Cerebellar cortex (tissue), 1 donor: ENCODE measurements at places on chromosomes 7 and 10.
A peak's percentile ranks its signal among the peaks of the same experiment; 100 is the strongest.

GRCh38 chr7:20532890-20533289 lies 82.6 kb upstream of the ABCB5 start:
- no peak for DNase-seq

DNA sequence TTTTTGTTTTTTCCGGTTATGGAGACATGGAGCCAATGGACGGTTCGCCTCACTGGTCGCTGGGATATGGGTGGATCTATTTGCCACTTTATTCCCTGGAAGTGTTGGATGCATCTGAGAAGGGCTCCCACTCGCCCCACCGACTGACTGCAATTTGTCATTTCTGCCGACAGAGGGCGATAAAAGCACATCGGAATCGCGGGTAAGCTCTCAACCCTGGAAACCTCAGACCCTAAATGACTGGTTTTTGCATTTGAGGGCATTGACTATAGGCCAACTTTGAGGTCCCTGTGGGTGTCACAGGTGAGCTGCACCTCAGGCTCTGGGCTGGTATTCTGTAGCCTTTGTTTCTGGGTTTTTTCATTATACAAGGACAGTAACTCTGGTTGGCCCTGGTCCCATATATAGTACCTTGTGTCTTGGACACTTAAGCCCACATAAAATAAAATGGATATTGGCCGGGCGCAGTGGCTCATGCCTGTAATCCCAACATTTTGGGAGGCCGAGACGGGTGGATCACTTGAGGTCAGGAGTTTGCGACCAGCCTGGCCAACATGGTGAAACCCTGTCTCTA lies 11.9 kb upstream of the OPALIN start:
- peak; percentile 63 for DNase-seq

- DNase-seq, result no peak
Measured at GRCh38 chr7:90271753-90272152, 26.8 kb downstream of the CFAP69 start.

DNA sequence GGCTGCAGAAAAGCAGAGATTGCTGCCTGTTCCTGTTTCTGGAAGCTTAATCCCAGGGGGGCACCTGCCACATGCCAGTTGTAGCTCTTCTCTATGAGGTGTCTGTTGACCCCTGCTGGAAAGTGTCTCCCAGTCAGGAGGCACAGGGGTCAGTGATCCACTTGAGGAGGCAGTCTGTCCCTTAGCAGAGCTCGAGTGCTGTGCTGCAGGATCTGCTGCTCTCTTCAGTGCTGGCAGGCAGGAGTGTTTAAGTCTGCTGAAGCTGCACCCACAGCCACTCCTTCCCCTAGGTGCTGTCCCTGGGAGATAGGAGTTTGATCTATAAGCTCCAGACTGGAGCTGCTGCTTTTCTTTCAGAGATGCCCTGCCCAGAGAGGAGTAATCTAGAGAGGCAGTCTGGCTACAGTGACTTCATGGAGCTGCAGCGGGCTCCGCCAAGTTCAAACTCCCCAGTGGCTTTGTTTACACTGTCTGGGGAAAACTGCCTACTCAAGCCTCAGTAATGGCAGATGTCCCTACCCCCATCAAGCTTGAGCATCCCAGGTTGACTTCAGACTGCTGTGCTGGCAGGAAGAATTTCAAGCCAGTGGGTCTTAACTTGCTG lies 57.6 kb upstream of the CROT start:
- DNase-seq, result no peak

GRCh38 chr10:78366663-78367411 lies 333.2 kb downstream of the RPS24 start:
- no peak for DNase-seq

DNA sequence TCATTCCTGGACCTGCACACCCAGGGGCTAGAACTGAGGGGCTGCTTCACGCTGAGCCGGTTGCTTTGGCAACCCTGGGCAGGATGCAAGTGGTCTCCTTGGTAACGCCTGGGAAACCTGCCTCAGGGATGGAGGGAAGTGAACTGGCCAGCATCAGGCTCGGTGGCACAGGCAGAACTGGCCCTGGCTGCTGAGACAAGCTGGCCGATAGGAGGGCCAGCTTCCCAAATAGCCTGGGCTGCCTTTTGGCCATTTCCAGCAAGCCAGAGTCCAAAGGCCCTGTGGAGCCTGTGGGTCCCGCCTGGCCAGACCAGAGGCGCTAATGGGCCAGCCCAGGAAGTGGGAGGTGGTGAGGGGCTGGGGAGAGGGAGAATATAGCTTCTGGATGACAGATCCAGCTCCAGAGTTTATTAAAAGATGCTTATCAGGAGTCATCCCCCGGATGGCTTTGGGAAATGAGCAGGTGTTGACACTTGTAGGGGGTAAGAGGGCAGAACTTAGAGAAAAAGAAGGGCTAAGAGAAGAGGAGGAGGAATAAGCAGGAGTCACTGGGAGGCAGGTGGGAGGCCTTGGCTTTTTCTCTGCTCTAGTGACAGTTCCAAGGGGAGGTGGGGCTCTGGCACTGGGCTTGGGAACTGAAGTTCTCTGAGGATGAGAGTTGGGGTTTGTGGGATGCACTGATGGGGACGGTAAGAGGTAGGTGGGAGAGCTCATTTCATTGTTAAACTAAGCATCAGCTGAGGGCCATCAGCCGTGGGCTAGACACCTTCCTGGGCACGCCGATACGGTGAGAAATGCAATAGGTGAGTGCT lies 9.6 kb downstream of the NEURL1 start:
- peak; percentile 88 for DNase-seq

DNA sequence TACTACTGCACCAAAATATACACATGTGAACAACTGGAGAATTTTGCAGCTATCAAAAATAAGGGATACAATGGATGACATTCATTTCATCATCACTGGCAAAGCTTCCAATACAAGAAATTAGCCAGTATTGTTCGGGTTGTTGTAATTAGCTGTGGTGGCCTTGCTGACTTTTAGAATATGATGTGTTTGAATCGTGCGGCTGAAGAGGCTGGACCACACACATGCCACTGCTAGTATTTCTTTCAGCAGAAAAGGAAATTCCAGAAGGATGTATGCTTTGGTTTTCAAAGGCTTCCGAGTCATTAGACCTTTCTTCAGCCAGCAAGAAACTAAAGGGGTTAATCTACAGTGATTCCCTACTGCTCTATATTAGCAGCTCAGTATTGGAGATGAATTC lies 16.6 kb downstream of the RPP38 start:
- no peak for DNase-seq

DNA sequence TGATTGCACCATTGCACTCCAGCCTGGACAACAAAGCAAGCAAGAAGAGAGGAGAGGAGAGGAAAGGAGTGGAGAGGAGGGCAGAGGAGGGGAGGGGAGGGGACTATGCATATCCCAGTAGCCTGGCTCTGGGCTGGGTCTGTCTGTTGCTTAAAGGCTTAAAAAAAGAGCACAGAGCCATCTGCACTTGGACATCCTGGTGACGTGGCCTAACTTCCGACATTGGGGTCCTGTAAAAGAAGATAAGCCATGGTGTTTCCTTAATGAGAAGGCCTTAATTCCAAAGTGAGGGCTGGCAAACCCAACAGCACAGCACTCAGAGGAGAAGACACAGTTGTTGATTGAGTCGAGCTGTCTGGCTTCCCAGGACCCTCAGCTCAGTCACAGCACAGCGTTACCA lies 352.6 kb downstream of the PAXIP1 start:
- no peak for DNase-seq

- no peak for DNase-seq
Measured at GRCh38 chr10:58994226-58995057, 182.0 kb upstream of the PHYHIPL start.

DNA sequence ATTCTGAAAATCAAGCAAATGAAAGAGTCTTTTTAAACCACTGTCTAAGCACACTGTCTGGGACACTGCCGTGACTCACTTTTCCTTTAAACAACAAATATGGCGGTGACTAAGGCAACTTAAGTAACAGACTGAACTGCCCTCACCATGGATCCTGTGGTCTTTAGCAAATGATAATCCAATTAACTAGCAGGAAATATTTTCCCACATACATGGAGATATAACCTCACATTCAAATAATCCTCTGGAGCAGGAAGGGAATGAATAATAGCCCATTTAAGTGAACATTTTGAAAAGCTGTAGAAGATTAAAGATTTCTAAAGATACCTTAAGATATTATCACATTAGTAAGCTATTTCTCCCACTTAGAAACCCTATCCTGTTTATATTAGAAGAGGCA lies 40.3 kb upstream of the LRRC17 start:
- DNase-seq, result no peak

- DNase-seq, result no peak
Measured at GRCh38 chr7:47508389-47509380, 73.2 kb downstream of the TNS3 start.

DNA sequence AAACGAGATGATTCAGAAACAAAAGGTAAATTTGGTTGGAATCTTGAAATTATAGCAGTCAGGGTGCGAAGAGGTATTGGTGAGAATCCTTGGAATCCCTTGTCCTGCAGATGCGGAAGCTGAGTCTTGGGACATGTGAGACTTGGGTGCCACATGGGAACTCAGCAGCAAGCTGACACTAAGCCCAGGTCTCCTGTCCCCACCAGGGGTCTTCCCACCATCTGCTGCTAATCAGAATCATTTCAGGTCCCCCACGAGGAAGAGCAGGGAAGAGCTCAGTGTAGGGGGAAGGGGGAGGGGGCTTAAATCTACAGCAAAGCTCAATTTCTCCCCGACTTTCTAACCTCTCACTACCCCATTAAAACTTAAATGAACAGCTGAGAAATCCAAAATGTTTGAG lies 126.1 kb upstream of the BMPER start:
- DNase-seq, result no peak

DNA sequence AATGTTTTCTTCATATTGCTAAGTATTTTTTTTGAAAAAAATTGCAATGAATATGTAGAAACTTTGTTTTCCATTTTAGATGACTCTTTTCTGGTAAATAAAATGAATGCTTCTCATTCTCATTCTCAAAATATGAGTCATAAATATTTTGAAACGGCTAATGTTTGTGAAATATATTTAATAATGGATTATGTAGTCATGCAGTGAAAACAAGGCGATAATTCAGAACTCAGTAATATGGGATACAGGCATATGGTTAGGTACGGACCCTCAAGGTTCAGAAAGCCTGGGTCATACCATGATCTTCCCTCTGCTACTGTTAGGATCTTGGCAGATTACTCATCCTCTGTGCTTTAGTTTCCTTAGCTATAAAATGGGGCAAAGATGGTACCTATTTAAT lies 46.2 kb upstream of the SLC39A12 start:
- DNase-seq, result no peak

DNA sequence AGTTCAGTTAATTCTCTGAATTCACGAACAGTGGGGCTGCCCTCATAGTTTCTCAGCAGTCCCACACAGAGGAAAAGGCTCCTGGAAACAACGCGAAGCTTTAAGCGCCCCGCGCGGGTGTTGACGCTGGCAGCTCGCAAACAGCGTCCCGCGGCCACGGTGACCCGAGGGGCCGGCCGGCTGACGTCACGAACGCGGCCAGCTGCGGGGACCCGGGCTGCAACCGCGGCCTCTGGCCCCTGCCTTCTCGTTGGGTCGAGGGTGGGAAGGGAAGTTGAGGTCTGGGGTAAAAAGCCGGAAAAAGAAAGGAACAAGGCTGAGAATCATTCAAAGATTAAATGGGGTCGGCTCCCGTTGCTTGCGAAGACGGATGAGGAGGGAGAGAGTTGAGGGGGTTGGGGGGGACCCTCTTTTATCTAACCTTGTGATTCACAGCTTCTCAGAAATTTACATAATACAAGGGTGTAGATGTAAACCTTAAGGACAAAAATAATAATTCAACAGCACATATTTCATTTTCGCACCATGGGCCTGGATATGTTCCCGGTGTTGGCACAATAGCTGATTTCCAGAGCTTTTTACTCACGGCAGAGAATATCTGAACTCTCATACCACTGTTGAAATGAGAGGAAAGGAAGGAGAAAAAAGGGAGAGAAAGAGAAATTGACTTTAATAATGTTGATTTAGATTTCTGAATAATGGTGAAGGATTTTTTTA lies 7.3 kb upstream of the FEZF1 start:
- no peak for DNase-seq

DNA sequence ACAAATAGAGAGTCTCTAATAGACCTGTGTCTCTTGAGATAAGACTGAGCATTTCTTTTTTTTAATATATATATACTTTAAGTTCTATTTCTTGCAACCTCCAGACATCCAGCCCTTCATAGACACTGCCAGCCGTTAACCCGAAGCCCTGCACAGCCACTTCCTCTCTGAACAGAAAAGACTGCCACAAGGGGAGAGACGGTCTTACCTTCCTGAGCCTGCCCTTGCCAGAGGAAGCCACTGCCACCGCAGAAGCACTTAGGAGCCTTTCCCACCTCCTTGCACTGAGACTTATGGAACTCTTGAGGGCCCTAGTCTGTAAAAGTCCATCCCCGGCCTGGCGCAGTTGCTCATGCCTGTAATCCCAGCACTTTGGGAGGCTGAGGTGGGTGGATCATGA lies 31.8 kb upstream of the PRSS1 start:
- DNase-seq, result no peak

GRCh38 chr10:77800320-77800719 lies 126.2 kb downstream of the DLG5 start:
- no peak for DNase-seq

DNA sequence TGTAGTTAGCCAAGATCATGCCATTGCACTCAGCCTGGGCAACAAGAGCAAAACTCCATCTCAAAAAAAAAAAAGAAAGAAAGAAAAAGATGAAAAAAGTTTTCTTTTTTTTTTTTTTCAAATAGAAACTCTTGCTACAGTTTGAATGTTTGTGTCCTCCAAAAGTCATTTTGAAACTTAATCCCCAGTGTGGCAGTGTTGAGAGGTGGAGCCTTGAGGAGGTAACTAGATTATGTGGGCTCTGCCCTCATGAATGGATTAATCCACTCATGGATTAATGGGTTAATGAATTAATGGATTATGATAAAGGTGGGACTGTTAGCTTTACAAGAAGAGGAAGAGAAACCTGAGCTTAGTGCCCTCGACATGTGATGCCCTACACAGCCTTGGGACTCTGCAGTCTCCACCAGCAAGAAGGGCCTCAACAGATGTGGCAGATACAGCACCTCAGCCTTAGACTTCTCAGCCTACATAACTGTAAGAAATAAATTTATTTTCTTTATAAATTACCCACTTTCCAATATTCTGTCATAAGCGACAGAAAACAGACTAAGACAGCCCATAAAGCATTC lies 25.1 kb downstream of the CPEB3 start:
- no peak for DNase-seq

GRCh38 chr10:101061624-101062231 lies at the start of gene KAZALD1:
TSS of gene KAZALD1 (plus strand) at chr10:101061989. CDS start at chr10:101062593, 604 bp downstream.
- DNase-seq, result peak; percentile 62

GRCh38 chr7:45089341-45089891 lies 647 bp upstream of the NACAD start:
- DNase-seq, result peak; percentile 98

- DNase-seq, result no peak
Measured at GRCh38 chr7:7251742-7252141, 69.4 kb downstream of the C1GALT1 start.

GRCh38 chr7:69448071-69448470 lies 150.2 kb upstream of the AUTS2 start:
- DNase-seq, result no peak
